ENCODE measurements at places on chromosomes 6 and 20.

- peak; percentile 30 for DNase-seq
These were observed 81.5 kb downstream of the KIF13A start for GRCh38 chr6:17905611-17906592.

- DNase-seq: no peak
These were observed 53.0 kb upstream of the CST7 start for GRCh38 chr20:24895898-24896658.

DNA sequence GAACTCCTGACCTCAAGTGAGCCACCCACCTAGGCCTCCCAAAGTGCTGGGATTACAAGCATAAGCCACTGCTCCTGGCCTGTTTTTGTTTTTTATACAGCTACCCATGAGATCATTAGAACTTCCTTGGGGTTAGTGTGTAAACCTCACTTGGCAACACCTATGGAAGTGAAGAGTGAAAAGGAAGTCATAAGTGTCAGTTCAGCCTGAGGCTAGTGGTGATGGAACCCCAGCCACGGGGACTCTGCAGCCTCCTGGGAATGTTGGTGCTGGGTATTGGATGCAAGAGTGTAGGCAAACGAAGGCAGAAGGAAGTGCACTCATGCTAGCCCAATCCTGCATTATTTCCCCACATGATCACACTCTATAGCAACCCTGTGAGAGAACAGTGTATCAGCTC, 33.6 kb upstream of the FUCA2 start:
- DNase-seq: no peak

GRCh38 chr6:328136-328670, 35.9 kb downstream of the DUSP22 start:
- peak; percentile 87 for DNase-seq

GRCh38 chr6:133951227-133951626, 1.8 kb upstream of the TBPL1 start:
- DNase-seq: no peak

- no peak for DNase-seq
These were observed 1.1 kb upstream of the DACT2 start for GRCh38 chr6:168320634-168321033.

All from AG08396 (cell line).